Stimulated activated CD4-positive, alpha-beta T cell treated with anti-CD3 and anti-CD28 coated beads, Interleukin-15, amount 100 ng/mL, for 1 hour (primary cell): ENCODE measurements at places on chromosomes 12 and 14.

DNA sequence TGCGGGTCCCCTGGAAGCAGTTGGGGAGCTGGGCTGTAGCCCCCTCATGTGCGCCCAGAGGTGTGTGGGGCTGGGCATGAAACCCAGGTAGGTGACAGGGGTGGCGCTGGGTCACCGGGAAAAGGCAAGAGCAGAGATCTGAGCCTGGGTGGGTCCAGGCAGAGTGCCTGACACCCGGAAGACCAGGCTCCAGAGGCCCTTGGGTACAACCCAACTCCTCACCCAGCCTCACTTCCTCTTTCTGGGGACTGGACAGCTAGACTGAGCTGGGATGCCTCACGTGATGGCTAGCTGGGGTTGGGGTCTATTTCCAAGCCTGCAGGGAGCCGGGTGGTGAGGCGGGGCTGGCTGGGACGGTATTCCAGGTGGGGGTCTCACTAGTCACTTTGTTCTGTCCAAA is 16.3 kb upstream of the CYP46A1 start:
- DNase-seq, result no peak

DNA sequence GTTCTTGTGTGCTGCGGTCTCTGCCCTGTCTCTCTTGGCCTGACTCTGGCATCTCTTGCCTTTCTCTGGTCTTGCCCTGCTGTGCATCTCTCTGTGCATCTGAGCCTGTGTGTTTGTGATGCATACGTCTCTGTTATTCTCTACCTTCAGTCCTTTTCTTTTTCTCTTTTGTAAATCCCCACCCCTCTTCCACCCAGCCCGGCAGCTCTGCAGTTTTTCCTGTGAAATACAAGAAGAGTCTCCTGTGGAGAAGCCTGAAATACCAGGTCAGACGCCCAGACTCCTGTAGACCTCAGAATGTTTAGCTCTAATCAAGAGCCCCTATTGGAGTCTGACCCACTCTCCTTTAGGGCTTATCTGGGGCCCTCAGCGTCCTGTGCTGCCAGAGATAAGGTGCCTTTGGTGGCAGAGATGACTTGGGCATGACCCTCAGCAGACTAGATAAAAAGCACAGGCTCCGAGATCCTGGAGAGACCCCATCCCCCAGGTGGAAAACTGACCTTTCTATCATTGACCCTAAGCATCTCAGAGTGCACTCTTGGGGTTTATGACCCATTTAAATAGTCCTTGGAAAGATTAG is 167.5 kb upstream of the SRRM4 start:
- no peak for DNase-seq

GRCh38 chr12:99332936-99333591 is 314.5 kb upstream of the GARIN6 start:
- DNase-seq, result no peak

DNA sequence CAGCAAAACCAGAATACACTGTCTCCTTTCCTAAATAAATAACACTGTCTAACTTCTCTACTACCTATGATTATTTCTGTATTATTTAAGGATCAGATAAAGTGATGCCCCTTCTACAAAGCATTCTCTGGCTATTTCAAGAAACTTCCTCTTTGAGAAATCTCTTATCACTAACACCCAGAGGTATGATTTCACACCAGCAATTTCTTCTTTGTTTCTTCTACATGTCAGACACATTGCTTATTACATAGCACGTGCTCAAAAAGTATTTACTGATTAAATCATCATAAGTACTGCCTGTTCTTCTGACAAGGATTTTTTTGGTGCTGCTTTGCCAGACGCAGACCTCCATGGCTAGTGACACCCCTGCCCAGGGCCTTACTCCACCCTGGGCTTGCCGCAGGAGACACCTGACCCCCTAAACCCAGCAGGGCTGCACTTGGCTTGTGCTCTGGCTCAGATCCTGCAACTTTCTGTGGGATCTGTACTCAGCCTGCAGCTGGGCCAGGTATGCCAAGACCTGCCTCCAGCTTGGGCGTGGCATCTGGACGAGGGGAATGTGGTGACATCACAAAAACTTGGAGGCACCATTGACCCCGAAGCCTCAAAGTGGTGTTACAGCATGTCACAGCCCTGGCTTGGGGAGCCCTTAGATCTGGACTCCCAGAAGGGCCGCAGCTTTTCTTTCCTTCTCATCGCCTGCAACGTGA is 15.4 kb upstream of the HIGD1C start:
- DNase-seq, result no peak

DNA sequence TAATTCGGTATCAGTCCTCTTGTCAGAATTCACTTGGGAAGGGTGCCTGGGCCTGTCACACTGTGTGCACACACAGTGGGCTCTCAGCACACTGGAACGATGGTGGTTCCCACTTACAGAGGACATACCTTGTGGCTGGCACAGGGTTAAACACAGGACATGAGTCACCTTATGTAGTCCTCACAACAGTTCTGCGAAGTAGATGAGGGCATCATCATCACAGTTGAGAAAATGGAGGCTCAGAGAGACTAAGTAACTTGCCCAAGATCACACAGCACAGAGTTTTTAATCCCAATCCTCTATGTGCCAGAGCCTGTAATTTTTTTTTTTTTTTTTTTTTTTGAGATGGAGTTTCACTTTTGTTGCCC is 90.7 kb downstream of the NINJ2 start:
- DNase-seq, result no peak
